Activated CD4-positive, alpha-beta T cell treated with anti-CD3 and anti-CD28 coated beads, Interleukin-2, amount 10 ng/mL, durations not matched to agents 7 days and 5 days (primary cell): ENCODE measurements at places on chromosomes 5 and 9. TPM values are rescaled to one million over a fixed set of nuclear protein-coding genes. Genes with fewer than 3 reads are reported as not detected.

GRCh38 chr9:71384343-71384742 is 262.9 kb upstream of the TRPM3 start:
- no peak for DNase-seq

DNA sequence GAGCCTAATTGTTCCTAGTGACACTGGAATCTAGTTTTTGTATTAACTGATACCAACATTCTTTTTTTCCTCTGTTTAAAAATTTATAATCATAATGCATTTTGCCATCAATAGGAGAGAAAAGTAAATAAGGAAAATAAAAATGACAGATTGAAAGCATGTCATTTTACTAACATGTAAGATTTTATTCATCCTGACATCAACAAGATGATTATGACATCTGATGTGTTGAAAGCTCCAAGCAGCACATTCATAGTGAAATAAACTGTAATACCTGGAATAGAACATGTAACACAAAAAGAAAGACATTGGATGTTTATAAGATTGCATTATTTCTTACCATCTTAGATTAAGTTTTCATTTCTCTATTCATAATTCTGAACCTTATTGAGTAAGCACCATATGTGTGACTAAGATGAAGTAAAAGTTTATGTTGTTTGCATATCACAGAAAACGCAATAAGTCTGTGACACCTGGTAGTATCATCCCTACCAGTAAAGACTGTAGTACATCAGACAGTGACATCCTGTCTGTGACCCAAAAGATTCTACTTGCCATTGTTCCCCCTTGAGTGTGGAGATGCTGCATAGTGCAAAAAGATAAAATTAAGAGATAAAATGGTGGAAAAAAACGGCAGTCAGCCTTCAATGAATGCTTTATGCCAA is 225.6 kb downstream of the PCSK5 start:
- DNase-seq = no peak

Gene KIF12
- total RNA-seq = not detected

DNA sequence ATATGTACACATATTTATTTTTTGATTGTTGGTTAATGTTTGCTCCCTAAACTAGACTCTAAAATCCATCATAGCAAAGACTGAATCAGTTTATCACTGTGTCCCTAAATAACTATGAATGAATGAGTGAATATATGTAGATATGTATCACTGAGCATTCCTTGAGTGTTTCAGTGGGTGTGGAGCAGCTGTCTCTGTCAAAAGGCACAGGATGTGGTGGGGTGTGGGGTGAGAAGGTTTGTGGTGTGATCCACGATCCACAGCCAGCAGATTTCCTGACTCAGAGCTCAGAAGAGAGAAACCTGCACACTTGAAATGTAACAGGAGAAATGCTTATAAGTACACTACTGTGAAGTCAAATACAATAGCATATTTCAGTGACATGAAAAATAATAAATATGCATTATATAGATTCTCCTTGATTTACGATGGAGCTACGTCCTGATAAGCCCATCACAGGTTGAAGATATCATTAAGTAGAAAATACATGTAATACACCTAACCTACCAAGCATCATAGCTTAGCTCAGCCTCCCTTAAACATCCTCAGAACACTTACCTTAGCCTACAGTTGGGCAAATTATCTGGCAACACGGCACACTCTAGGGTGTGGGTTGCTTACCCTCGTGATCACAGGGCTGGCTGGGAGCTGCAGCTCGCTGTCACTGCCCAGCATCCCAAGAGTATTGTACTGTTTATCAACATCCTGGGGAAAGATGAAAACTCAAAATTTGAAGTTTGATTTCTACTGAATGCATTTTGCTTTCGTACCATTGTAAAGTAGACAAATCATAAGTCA is 287.0 kb downstream of the GAS1 start:
- peak; percentile 39 for DNase-seq

- DNase-seq = no peak
These were observed 20.3 kb downstream of the TBC1D2 start for GRCh38 chr9:98235126-98235525.
